ENCODE measurements at places on chromosomes 6 and 20.

GRCh38 chr6:138404666-138405337 is 779 bp downstream of the HEBP2 start:
- DNase-seq: peak; percentile 58

- no peak for DNase-seq
Observed at GRCh38 chr20:36093804-36094145, 60.8 kb upstream of the EPB41L1 start.

DNA sequence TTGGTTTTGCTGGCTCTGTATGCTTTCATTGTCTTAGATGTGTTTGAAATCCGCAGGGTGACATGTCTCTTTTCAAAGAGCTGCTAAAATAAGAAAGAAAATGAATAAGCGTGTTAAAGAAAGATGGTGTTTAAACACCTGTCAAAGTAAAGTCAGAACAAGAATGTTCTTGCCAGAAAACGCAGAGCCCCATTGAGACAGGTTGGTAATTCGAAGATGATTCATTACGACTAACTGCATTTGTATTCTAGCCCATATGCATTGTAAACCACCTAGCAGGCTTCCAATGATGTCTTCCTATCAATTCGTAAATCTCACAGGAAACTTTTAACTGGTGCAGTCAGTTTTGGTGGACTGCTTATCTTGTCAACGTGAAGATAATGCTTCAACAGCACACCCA is 16.8 kb downstream of the PHACTR2 start:
- DNase-seq: no peak

DNA sequence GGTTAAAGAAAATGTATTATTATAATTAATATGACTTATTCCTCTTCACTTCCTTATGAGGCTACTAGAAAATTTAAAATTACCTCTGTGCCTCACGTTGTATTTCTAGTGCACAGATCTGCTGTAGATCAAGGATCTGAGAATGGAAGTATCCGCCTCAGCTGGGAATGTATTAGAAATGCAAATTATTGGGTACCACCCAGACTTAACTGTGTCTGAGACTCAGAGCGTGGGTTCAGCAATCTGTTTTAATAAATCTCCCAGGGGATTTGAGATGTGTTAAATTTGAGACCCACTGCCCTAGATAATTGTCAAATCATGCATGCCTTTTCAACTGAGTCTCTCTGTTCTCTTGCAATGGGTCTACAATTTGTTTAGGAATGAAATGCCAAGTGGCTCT is 658.0 kb upstream of the NOX3 start:
- DNase-seq: no peak

- DNase-seq: no peak
Observed at GRCh38 chr20:2585811-2586210, 49.4 kb downstream of the TMC2 start.

- DNase-seq: no peak
Observed at GRCh38 chr6:84798257-84798656, 33.9 kb upstream of the TBX18 start.

DNA sequence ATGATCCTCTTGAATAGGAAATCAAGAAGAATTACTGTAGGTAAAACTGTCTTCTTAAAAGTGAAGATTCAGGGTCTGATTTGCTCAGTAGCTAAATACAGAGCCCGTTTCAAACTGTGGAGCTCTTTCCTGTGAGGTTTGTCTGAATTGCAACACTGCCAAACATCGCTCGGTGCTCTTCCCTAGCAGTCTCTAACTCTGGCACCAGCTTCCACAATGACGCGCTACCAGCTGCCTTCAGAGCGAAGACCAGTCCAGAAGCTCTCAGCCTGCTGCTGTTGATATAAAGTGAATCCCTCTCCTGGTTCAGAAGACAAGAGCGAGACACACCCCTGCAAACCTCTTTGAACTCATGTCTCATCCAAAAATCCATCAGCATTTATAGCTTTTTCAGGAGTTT is 447.0 kb downstream of the LMBRD1 start:
- no peak for DNase-seq

GRCh38 chr20:13008761-13009681 is at the start of gene SPTLC3:
Gene SPTLC3, plus strand, starts transcription at chr20:13008972. Its CDS starts 296 bp downstream, at chr20:13009268.
- peak; percentile 2 for DNase-seq

DNA sequence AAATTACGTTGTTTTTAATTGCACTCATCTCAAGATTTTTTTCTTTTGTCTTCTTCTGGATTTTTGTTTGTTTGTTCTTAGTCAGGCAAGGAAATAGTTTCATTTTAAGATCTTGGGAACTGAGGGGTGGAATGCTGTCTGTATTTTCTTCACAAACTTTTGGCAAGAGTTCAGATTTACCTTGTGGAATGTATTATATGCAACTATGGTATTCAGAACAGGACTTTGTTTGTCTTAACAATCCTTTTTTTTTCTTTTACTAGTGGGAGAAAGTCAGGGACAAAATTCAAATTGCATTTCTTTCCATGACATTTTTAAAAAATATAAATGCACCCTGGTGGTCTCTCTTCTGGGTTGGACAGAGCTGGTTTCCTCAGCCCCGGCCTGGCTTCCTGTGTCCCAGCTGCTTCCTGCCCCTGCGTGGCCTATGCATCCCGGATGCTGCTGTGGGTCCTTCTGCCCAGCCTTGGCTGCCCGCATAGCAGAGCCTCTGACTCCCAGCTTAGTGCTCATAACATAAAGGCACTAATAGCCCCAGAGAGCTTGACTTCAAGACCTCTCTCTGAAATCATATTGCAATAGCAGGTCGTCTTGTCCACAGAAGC is 520.7 kb downstream of the QKI start:
- no peak for DNase-seq

DNA sequence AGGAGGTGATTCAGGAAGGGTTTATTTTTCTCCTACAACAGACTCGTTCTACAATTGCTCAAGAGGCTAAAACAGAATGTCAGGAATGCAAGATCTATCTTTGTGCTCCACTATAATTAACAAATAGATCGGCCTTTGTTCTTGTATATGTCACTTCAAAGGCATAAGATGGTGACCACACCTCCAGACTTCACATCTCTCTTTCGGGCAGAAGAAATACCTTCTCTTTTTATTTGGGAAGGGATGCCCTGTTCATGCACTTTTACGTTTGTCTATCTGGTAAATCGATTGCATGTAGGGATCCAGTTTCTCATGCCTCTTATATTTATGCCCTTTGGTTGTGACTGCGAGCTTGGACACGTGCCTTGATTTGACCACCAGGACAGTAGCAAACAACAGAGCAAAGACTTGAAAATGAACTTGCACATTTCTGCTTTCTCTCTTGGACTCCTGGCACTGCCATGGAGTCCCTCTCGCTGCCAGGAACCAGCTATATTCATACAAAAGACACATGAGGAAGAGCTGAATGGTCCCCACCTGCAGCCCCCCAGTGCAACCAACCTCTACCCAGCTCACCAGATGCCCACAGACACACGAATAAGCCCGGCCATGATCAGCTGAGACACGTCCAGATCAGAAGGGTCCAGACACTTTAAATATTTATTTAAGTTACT is 219.8 kb upstream of the STXBP5 start:
- DNase-seq: no peak

DNA sequence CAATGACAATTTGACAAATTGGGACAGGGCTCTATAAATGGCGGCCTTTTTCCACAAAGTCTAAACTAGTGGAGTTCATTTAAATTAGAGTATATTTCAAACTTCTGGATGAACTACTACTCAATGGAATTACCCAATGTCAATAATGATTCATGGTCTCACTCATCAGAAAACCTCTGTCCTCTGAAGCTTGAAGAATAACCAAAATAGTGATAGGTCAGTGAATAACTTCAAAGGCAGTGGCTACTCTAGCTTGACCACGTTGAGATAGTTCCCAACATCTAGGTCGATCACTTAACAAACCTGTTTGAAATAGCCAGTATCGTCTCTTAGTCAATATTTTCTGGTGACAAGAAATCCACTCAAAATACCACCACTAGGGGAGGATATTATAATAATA is 197.6 kb downstream of the HDGFL1 start:
- DNase-seq: no peak

- no peak for DNase-seq
Observed at GRCh38 chr20:13022401-13023155, 13.8 kb downstream of the SPTLC3 start.

GRCh38 chr20:46642969-46643343 is 8.3 kb downstream of the SLC13A3 start:
- DNase-seq: no peak

- DNase-seq: no peak
Observed at GRCh38 chr6:37555040-37555781, 55.5 kb upstream of the CCDC167 start.

- no peak for DNase-seq
Observed at GRCh38 chr6:90003941-90004340, 109.7 kb downstream of the GJA10 start.

DNA sequence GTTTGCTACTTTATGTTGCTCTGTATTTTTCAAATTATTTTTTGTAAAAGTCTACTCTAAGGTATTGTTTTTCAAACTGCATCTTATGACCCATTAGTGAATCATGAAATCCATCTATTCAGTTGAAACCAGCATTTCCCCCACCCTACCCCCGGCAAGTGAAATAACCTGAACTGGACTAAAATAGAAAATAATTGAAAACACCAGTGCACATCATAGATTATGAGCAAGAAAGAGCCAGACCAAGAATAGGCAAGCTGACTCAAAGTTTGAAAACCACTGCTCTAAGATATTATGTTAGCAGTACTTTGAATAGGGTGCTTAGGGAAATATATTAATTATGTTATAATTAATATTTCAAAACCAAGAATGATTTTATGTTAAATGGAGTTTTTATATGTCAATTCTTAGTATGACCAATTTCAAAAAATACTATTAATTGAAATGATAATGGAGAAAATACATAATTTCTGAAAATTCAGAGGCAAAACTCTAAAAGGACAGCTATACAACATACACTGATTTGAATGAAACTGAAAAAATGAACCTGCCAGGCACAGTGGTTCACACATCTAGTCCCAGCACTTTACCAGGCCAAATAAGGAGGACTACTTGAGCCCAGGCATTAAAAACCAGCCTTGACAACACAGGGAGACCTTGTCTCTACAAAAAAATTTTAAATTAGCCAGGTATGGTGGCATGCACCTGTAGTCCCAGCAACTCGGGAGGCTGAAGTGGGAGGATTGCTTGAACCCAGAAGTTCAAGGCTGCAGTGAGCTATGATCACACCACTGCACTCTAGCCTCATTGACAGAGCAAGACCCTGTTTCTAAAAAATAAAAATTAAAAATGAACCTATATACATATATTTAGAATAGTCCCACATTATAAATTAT is 112.0 kb downstream of the CDK19 start:
- no peak for DNase-seq

DNA sequence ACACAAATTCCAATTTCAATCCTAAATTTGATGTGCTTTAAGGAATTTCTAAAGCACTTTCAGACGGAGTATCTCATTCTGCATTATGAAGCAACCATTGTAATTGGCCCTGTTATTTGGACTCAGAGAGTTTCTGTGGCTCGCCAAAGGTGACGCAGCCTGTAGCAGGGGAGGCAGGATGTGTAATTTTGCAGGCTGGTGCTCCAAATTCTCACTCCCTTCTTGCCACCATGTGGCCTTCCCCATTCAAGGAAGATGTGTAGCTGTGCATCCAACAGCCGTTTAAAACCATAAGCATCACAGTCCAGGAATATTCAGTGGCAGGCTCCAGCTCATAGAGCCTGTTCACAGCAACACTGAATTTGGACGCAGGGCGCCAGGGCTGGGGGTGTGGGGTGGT is 45.8 kb downstream of the AGPAT4 start:
- DNase-seq: no peak

GRCh38 chr20:36115925-36116324 is 38.6 kb upstream of the EPB41L1 start:
- DNase-seq: no peak

DNA sequence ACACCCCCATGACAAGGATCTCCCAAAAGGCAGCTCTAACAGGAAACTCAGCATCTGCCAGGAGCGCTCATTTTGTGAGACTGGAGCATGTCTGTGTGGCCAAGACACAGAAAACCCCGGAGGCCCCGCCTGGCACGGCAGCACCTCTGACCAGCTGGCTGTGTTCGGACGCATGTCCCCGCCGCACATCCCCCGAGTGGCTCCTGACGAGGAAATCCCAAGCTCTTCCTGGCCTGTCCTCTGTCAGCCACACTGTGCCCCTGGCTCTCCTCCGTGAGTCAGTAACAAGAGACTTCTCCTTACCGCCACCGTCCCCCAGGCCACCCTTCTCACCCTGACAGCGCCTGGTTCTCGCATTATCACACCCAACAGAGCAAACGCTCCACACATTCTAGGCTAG is 14.4 kb downstream of the SLC2A4RG start:
- no peak for DNase-seq

GRCh38 chr20:7375905-7376304 is 564.4 kb downstream of the HAO1 start:
- DNase-seq: peak; percentile 41

DNA sequence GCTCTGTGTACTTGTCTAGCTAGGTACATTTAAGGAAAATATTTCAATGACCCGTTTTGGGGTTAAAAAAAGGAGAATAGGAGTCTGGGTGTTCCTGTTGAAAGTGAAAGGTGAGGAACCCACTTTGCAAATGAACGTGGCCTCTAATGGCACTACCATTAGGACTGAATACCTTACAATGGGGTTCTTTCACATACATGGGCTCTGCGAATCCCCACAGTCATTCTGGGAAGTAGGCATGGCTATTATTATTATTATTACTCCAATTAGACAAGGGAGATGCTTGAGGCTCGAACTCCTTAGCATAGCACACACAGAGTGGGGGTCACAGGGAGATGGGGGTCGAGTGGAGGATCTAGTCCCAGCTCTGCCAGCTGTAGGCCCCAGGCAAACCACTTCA is 6.0 kb upstream of the DNMT3B start:
- DNase-seq: no peak

DNA sequence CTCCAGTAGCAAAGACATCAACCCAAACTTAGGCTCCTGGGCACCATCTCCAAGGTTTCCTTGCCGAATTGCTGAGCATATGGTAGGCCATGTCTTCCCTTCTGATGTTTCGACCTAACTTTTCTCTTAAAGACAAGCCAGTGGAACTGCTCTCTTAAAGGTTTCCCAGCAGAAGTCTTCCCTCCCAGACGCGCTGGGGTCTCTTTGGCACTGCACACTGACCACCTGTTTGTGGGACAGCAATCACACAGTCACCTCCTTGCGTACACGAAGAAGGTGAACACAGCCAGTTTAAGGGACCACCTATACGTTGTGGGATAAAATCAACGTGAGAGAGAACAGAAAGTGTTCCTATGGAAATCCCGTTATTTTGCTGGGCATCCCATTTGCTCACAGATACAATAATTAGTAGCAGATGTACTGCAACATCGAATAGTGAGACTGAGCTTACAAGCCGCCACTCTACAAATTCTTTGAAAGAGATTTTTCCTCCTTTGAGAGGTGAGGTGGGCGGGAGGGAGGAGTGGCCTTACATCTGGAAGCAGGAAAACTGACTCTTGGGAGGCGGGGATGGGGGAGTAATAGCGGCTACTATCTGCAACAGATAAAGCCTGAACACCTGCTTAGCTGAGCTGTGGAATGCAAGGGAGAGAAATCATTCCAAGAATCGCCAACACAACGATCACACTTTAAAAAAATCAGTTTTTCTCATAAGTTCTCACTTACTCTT is 9.9 kb downstream of the GRIK2 start:
- no peak for DNase-seq
